ENCODE measurements at places on chromosomes 1 and 21. TPM values are rescaled to one million over a fixed set of nuclear protein-coding genes. Genes with fewer than 3 reads are reported as not detected.

DNA sequence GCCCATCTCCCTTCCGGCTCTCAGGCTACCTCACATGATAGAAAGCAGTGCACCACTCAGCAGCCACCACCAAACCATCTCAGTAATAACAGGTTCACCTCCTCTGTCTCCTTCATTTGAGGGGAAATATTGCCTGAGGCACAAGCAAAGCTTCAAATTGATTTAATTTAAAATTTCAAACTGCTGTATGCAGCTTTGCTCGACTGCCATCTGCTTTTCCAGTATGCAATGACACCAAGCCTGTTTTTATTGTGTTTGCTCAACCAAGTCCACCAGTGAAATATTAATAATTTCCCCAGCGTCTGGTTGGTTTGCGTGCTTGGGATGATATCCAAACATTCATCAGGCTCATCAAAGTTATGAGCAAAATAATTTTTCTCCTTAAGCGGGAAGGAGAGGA is 552.4 kb upstream of the DAB1 start:
- DNase-seq, result no peak

DNA sequence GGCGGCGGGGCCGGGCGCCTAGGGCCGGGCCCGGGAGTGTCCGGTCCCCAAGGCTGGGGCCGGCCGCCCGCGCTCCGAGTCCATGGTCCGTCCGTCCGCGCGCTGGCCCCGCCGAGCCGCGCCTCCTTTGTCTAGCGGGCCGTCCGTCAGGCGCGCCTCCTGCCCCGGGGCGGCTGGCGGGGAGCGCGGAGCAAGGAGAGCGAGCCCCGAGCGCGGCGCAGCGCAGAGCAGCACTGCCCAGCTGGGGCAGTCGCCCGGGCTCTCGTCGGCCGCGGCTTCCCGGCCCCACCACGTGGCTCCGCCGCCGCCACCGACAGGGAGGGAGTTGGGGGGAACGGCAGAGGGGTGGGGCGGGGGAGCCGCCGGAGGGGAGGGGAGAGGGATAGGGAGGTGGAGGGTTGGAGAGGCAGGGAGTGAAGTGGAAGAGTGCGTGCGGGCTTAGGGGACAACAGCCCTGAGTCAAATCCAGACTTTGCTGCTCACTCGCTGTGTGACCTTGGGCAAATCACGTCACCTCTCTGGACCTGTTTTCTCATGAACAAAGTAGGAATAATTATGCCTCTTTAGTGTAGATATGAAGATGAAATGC is at the start of gene NKAIN1:
Gene NKAIN1 (minus strand): TSS at position 235 of the 589 bp plus-strand sequence. CDS start 340 bp downstream, outside the sequence.
- no peak for DNase-seq

The C1orf105 gene
- not detected for total RNA-seq

- DNase-seq, result no peak
Measured at GRCh38 chr1:185406691-185407009, 89.6 kb upstream of the IVNS1ABP start.

GRCh38 chr1:87791931-87792740 is 463.5 kb downstream of the LMO4 start:
- DNase-seq, result no peak

The KIF21B gene
- 10.2 TPM for total RNA-seq

DNA sequence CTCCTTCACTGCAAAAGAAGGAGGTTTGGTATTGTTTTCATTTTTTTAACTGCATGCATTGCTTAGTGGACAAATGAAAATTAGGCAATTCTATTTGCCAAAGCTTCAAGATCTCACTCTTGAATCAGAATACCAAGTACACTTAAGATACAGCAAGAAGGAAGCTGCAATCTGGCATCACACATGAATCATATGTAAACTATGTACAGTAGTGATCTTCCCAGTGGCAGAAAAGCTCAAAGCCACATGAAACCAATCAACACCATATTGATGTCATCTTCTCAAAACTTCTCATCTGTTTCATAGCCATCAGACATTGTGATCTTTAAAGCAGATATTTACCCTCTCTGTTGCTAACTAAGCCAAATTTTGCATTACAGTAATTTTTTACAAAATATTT is 550.1 kb downstream of the LTN1 start:
- DNase-seq, result no peak

DNA sequence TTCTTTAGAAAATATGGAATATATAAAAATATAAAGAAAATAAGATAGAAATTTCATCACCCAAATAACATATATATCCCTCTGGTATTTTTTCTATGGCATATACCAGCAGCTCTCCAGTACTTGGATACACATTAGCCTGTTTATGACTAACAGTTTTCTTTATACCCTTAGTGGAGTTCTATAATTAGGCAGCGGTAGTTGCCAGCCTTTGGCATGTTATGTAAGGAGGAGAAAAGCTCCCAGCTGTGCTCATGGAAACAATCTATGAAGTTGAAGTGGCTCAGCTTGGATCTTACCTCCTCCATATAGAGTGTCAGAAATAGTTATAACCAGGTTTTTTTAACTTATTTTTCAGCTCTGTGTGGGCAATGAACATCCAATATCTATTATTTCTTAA is 1636.8 kb downstream of the AMY1C start:
- DNase-seq, result no peak

GRCh38 chr1:198598796-198599321 is 40.0 kb upstream of the PTPRC start:
- DNase-seq, result no peak

Data from ascending aorta (tissue), 2 donors.